Stimulated activated CD8-positive, alpha-beta memory T cell treated with anti-CD3 and anti-CD28 coated beads, Interleukin-7, amount 100 ng/mL, for 48 hours (primary cell): ENCODE measurements at places on chromosomes 13 and 19.
A peak's percentile ranks its signal among the peaks of the same experiment; 100 is the strongest.

- peak; percentile 96 for DNase-seq
Measured at GRCh38 chr19:16111160-16111908, at the start of gene RAB8A. Gene RAB8A (plus strand): TSS chr19:16111889. CDS start chr19:16111902, 13 bp downstream.

- DNase-seq: no peak
Measured at GRCh38 chr19:58516964-58517833, 2.4 kb downstream of the ZBTB45 start.

DNA sequence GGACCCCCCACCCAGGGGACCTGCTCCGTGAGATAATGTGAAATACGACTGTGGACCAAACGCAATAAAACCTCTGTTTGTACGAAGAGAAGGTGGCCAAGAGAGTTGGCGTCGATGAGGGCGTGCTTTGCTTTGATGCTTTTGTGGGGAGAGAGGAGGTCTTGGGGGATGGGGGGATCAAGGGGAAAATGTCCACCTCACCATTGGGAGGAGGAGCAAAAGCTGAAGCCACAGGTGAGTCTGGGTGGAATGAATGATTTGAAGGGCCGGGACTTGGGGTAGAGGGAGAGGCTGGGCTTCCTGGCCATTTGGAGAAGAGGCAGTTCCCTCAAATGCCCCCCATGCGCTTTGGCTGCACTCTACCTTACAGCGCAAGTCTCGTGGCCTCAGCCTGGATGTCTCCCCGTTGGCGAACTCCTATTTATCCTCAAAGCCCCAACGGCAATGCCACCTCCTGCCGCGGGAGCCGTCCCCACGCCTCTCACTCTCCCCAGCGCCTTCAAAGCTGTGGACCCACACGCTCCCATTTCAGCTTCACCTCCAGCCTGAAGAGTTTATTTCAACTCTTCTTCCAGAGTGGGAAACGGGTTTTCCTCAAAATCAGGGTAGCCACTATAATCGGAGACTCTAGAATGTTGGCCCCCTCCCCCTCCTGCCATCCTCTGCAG is 795 bp upstream of the ABCA7 start:
- no peak for DNase-seq

GRCh38 chr19:35040826-35041547 is 534 bp upstream of the HPN start:
- DNase-seq: no peak
